ENCODE measurements at places on chromosomes 1 and 21.
A peak's percentile ranks its signal among the peaks of the same experiment; 100 is the strongest.

DNA sequence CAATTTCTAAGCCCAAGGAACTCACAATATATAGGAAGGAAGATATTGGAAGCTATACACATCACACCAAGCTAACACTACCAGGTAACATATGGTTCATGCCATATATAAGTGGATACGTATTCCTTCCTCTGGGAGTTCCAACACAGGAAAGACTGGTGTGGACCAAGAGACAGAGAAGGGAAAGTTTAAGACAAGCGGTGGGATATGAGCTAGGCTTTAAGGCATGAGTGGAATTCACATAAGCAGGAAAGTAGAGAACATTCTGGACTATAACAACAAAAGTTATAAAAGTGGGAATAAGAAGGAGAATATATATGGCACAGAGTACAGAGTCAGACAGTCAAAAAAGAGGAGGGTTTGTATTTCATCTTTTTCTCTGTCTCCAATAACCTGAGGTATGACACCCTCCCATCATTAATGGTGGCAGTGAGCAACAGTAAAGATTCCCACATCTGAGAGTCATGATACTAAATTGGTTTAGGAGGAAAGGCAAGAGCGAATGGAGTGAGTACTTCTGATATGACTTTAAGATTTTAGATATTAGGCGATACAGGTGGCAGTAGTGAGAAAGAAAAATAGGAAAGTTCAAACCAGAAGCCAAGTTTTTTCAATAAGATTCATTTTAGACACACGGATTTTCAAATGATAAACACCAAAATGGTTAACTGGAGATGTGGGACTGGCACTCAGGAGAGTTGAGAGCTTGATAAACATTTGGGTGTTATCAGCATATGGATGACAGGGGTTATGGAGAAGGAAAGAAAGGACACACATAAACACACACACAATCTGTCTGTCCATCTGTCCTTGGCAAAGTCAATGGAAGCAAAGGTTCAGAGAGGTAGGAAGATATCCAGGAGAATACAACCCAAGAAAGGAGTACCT lies 87.4 kb upstream of the TTC39A start:
- DNase-seq, result peak; percentile 33

DNA sequence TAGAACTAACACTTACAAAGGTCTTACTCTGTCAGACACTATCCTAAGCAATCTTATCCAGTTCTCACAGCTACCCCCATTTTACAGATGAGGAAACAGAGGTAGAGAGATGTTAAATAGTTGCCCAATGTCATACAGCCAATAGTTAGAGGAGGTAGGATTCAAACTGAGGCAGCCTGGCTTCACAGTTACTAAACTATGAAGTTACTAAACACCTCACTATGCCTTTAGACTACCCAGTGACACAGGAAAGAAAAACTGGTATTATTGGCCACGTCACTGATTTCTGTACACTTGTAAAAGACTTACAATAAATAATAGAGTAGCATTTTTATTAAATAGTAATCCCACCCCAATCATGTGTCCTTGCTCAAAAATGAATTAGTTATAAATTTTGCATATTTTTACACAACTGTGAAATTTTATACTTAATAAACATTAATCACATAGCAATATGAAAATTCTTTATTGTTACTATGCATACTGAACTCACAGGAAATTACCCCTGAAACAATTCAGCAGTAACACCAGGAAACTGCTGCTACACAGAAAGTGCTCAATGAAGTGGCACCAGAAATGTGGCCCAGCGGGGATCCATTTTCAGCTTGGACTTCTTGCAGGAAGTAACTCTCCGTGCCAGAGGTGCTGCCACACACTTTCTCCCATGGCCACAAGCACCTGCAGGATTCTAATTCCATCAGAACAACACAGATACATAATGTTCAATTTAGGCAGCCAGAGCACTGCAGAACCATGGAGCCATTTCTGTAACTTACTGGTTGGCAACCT lies 69.4 kb downstream of the VAV3 start:
- no peak for DNase-seq

DNA sequence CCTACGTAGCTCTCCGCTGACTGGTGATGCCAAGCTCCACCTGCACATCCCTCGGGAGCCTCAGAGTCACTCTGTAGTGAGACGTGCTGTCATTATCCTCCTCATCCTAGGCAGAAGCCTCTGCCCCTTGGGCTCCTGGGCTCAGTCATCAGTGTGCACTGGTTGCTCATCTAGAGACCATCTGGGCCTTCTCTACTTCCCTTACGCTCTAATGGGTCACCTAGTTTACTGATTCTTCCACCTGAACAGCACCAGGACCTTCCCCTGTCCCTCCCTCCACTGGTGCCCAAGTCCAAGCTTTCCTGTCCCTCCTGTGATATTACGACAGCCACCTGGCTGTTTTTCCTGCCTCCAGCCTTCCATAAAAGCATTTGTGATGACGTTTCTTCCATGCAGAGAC lies 136.1 kb upstream of the ERRFI1 start:
- no peak for DNase-seq

DNA sequence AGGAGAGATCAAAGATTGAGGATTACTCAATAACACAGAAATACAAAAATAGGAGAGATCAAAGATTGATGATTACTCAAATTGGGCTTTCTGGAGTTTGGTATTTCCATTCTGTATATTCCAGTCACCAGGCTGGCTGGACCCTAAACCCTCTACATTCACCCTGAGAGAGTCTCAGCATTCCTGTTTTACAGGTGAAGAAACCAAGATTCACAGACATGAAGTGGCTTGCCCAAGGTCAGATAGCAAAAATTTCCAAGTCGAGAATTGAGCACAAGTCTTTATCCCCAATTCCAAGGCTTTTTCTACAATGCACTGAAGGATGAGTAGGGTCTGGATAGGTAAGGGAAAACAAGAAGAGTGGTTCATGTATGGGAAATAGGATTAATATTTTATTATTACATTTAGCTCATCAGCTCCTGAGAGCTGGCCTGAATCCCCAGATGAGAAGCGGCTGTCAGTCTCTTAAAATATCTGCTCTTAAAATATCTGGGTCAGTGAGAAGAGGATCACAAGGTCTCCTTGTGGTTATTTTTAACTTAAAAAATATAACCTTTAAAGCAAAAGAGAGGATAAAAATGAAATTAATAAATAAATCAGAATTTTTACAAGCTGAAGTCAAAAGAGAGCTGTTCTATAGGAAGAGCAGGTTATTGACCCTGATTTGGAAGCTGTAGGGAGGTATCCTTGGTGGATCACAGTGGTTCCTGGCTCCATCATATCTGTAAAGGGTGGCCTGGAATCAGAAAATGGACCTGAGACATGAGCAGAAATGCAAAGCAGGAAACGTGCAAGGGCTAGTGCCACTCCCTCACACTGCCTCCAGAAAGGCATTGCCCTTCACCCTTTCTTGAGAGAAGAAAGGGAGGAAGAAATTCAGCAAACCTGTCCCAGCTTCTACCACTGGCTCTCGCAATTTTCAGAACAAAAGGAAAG lies 29.1 kb upstream of the SEC16B start:
- peak; percentile 51 for DNase-seq

- DNase-seq, result no peak
Measured at GRCh38 chr21:34861258-34861657, 187.8 kb downstream of the RUNX1 start.

- peak; percentile 30 for DNase-seq
Measured at GRCh38 chr1:11749203-11749689, 12.7 kb upstream of the C1orf167 start.
